Chondrocyte (in vitro differentiated cells): ENCODE measurements at places on chromosomes 16 and 17.

GRCh38 chr17:5621026-5621425 lies 36.7 kb upstream of the NLRP1 start:
- no peak for DNase-seq

- DNase-seq = no peak
Measured at GRCh38 chr17:3015890-3016289, 47.5 kb downstream of the OR1D5 start.

DNA sequence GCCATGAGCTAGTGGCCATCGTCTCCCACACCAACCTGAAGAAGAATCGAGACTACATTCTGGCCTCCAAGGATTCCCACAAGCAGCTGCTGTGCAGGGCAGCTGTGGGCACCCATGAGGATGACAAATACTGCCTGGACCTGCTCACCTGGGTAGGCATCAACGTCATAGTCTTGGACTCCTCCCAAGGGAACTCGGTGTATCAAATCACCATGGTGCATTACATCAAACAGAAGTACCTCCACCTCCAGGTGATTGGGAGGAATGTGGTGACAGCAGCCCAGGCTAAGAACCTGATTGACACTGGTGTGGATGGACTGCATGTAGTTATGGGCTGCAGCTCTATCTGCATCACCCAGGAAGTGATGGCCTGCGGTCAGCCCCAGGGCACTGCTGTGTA lies 70.2 kb downstream of the GRIN2A start:
- no peak for DNase-seq

DNA sequence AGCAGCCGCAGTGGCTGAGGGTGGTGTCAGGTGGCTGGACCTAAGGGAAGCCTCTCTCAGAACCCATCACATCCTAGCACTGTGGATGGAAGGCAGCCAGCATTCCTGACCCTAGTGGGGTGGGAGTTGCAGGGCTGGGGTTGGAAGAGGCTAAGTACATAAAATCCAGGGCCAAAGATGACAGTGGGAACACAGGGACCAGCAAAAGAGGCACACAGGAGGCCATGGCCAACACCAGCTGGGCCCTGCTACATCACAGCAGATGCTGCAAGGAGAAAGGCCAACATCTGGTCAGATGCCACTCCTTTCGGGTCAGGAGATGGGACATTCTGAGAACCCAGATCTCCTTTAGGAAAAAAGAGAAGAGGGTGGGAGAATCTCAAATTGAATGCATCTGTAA lies 415.4 kb downstream of the SLC39A11 start:
- peak; percentile 46 for DNase-seq

- no peak for DNase-seq
Measured at GRCh38 chr17:74520016-74520434, 11.2 kb downstream of the CD300LB start.
